Skeletal muscle cell (primary cell): ENCODE measurements at places on chromosomes 2 and 18.
A peak's percentile ranks its signal among the peaks of the same experiment; 100 is the strongest.

- no peak for DNase-seq
Observed at GRCh38 chr18:58669731-58670378, 1.4 kb upstream of the MALT1 start.

DNA sequence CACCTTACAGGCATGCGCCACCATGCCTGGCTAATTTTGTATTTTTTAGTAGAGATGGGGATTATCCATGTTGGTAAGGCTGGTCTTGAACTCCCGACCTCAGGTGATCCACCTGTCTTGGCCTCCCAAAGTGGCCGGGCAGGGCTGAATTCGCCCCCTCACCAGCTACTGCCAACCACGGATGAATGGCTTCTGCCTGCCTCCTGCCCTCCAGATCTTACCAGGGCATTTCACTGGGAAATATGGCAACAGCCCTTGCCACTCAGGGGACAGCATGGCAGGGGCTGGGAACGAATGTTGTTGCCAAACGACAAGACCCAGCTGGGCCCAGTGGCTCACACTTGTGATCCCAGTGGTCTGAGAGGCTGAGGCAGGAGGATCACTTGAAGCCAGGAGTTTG, 1.8 kb upstream of the ALPP start:
- DNase-seq, result no peak

DNA sequence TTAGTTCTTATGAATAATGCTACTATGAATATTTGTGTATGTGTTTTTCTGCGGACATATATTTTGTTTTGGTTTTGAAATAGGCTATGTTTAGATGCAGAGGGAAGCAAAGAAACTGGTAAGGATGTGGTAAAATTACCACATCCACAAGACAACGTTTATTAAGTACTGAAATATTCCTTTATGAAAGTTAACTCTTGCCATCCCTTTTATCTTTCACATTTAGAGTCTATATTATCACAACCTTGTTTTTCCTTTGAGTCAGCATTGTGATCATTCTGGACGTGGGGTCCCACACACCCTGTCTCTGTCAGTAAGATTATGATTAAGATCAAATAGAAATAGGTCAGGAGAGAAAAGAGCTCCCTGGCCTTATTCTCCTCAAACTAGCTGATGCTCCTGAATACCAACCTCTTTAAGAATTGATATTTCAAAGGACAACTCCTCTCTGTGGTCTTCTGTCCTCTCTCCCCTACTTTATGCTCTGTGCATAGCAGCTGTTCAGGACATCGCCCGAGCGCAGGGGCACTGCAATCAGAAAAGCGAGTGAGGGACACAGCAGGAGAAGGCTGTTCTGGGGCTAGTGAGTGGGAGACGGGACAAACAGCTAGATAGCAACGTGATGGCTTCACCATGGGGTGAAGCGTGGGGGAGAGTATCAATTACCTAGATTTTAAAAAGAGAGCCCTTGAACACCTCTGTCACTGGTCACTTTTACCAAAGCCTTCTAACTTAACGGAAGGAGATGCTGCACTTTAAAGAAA, 12.2 kb downstream of the METAP1D start:
- no peak for DNase-seq

- DNase-seq, result peak; percentile 28
Observed at GRCh38 chr18:61388010-61388409, 54.8 kb downstream of the CDH20 start.

GRCh38 chr2:112941753-112942653, 31.0 kb downstream of the IL37 start:
- DNase-seq, result peak; percentile 23

- no peak for DNase-seq
Observed at GRCh38 chr2:84924173-84925106, 19.0 kb downstream of the TMSB10 start.

DNA sequence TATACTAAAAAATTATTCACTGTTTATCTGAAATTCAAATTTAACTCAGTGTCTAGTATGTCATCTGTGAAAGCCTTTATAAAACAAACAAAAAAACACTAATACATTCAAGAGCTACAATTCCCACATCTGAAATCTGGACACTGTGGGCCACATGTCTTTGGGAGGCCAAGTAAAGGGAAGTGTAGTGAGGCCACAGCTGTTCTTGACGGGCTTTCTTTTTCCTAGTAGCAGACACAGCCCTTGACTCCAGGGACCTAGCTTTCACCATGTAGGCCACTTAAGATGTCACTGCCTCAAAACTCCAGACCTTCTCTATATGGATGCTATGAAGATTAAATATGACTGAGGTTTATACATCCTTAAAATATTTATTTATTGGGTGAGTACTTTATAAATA, 91.1 kb downstream of the RBMS1 start:
- DNase-seq, result no peak

DNA sequence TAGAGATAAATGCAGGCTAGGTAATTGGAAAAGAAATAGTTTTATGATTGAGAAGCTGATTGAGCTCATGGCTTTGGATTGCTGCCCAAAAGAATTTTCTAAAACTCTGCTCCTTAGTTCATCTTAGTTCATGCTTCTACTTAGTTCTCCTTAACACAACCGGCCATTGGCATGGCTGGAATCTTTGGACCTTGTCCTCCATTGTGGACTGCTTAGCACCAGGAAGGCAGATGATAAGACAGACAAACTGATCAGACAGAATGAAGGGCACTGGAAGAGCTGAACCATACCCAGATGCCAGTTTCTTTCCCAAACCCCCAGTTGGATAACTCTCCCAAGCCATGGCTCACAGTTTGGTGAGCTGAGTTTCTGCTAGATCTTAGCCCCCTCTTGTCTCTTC, 36.3 kb upstream of the NABP1 start:
- DNase-seq, result no peak

- DNase-seq, result no peak
Observed at GRCh38 chr2:143697744-143698143, 568.5 kb downstream of the ARHGAP15 start.

GRCh38 chr2:138475277-138475776, 26.2 kb upstream of the SPOPL start:
- no peak for DNase-seq

DNA sequence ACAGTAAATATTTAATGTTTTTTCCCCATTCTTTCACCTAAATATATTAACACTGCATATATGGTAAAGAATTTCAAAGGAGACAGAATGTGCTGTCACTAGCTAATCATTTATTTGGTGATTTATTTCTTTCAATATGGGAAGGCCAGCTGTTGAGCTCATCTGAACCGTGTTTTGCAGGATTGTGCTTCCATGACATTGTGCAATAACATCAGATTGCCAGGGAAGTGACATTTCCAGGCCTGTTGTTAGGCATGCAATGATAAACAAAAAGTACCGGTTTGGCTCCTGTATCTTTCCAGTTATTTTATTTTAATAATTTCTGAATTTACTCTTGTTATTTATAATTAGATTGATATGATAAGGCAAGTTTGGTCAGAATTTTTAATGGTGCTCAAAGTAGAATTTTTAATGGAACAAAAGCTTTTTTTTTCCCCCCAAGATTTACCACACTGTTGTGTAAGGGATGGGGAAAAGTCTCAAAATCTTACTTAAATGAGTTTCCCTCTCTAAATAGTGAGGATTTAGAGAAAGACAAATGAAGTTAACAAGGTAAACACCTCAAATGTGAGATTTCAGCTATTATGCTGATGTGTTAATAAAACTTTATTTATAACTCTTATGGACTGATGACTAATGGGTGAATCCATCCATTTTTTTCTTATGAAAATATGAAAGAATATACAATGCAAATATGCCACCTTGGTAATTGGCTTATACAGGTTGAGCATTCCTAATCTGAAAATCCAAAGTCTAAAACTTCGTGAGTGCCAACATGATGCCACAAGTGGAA, 52.7 kb downstream of the MALT1 start:
- DNase-seq, result no peak

DNA sequence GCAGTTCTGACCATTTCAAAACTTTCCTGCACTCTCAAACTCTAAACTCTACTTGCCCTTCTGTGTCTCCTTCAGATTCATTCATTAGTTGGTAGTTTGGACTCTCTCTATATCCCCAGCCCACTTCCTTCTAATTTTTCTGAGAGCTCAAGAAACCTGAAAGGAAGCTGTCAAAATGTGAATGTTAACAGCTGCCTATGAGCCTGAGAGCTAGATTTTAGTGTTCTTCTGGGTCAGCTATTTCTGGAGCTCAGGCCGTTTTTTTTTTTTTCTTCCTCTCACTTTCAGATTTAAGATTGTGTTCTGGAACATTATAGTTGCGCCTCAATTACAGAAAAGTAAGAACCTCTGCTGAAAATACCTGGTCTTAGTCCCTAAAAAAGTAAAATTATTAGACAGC, 73.1 kb downstream of the RTN4 start:
- no peak for DNase-seq

- no peak for DNase-seq
Observed at GRCh38 chr2:237873421-237873831, 14.0 kb downstream of the RAMP1 start.

GRCh38 chr2:81087646-81088045, 783.1 kb upstream of the LRRTM1 start:
- DNase-seq, result no peak

DNA sequence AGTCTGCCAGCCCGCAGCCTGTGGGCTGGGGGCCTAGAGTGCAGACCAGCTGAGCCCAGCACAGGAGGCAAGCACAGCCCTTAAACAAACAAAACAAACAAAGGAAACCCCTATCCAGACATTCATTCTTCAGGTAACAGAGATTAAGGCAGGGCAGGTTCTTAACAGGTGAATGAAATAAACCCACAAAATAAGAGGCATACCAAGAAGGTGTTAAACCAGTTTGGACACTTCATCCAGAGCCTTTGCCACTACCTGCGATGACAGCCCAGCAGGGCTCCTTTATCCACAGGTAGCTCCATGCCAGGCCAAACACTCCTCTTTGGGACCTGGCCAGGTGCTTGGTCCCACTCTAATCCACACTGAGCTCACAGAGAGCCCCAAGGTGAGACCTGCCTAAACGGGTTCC, 209.7 kb upstream of the SIX2 start:
- DNase-seq, result no peak

- no peak for DNase-seq
Observed at GRCh38 chr2:187310701-187311100, 137.4 kb downstream of the CALCRL start.

DNA sequence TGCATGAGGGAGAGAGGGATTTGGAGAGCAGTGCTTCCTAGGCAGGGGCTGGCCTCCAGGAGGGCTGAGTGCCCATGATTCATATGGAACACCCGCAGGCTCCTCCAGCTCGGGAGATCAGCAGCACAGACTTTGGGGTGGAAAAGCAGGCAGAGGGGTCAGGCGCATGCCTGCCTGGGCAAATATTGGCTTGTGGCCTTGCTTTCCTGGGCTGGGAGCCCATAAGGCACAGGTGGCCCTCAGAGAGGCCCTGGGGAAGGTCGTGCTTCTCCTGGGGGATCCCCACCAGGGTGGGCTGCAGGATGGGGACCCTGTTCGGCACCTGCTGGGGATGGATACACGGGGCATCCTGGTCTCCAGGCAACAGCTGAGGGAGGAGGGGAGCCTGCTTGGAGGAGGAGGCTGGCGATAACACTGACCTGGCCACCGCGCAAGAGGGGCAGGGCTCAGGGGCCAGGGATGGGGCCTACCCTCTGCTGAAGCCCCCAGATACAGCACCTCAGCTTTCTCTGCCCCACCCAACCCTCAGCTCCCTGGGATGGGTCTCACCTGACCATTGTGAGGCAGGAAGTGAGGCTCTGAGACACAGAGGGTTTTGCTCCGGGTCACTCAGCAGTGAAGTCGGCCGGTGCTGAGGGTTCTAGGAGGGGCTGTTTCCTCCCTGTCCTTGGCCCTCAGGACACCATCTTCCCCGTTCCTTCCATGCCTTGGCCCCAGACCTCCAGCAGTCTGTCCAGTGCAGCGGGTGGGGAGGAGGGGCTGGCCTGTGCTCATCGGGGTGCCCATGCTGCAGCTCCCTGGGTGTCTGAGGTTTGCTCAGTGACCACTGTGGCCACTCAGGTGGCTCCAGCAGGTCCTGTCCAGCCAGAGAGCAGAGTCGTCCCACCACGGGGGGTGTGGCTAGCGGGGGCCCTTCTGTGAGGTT, 12.0 kb downstream of the AQP12A start:
- no peak for DNase-seq
